DND-41 (cell line): ENCODE measurements at places on chromosomes 7 and 10.

DNA sequence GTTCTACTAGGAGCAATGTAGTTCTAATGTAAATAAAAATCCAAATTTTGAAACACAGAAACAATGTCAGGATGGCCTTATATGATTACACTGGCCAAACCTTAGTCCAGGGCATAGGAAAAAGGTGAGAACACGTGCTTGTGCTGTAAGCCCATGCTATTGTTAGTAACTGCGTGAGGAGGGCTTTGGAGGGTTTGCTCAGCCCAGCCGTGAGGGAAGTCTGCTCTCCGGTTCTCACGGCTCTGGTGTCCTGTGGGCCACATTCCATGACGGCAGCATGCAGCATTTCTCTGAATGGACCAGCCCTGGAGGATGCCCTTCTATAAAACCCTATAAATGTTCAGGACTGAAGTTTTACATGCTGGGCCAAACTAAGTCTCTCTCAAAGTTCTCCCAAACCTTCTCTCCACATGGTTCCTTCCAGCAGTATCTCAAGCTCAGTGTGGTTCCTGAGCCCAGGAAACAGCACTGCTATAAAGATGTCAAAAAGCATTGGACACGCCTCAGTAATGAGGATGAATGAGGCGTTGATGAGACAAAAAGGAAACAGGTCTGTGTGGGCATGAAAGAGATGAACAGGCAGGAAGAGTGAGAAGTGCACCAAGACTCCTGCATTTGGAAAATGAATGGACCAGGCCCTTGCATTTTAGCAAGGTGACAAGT, 174.8 kb upstream of the CDCA7L start:
- DNase-seq, result no peak

DNA sequence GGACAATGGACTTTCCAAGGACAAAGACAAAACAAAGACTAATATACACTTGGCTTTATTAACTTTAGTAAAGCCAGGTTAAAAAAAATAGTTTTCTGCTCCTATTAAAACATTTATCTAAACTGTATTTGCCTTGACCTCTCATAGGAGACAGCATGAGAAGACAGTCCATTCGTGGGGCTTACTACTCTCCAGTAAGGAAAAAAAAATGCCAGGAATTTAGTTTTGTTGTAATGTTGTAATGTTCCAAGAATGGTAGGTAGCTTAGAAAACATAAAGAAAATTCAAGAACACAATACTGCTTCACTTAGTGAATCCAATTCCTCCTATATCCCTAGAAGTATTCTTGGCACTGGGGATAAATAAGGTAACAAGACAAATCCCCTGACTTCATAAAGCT, 81.7 kb downstream of the KMT2C start:
- no peak for DNase-seq

DNA sequence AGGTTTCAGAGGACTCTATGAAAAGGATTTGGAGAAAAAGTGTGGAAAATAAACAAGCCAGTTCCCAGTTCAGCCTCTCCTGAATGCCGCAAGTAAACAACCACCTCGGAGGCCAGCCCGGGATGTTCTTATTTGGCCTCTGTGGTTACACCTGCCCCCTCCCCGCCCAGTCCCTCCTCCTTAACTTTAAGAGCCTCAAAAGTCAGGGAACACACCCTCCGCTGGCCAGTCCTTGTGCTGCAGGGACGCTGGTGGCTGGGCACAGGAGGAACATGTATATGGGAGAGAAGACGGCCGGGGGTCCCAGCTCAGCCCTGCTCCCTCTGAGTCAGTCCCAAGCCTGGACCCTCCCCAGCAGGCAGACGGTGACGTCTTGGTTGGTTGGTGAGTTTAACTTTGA, 6.1 kb downstream of the CHST3 start:
- no peak for DNase-seq

DNA sequence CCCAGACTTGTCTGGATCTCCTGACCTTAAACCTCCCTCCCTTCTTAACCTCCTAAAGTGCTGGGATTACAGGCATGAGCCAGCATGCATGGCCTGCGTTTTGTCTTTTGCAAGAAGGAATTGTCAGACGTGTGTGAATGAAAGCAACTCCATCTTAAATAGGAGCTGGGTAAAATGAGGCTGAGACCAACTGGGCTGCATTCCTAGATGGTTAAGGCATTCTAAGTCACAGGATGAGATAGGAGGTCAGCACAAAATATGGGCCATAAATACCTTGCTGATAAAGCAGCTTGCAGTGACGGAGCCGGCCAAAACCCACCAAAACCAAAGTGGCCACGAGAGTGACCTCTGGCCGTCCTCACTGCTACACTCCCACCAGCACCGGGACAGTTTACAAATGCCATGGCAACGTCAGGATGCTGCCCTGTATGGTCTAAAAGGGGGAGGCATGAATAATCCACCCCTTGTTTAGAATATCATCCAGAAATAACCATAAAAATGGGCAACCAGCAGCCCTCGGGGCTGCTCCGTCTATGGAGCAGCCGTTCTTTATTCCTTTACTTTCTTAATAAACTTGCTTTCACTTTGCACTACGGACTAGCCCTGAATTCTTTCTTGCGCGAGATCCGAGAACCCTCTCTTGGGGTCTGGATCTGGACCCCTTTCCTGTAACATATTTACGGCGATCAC, 41.2 kb upstream of the SDK1 start:
- DNase-seq, result no peak

DNA sequence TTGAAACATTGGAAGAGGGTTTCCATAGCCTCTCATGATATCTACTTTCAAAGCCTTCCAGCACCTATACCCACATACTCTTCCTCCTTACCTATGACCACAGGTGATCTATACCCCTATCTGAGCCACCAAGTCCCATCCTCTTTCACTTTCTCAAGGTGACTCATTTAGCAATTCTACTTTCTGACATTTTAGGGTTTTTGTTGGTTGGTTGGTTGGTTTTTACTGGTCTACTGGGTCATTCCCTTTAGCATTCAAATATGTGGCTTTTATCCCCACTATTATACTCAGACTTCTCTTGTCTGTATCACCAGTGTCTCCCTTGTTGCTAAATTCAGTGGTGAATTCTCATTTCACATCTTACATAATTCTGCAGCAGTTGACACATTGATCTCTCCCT, 130.4 kb upstream of the STEAP4 start:
- DNase-seq, result no peak
